ENCODE measurements at places on chromosomes 5 and 9. TPM values are rescaled to one million over a fixed set of nuclear protein-coding genes. Genes with fewer than 3 reads are reported as not detected.

The CARTPT gene
- not detected for total RNA-seq

The KYAT1 gene
- total RNA-seq = 7.1 TPM

The NME5 gene
- 1.6 TPM for total RNA-seq

The LCN12 gene
- total RNA-seq = 0.89 TPM

The MED7 gene
- 10.5 TPM for total RNA-seq

The PCDHGC5 gene
- 11.5 TPM for total RNA-seq

DNA sequence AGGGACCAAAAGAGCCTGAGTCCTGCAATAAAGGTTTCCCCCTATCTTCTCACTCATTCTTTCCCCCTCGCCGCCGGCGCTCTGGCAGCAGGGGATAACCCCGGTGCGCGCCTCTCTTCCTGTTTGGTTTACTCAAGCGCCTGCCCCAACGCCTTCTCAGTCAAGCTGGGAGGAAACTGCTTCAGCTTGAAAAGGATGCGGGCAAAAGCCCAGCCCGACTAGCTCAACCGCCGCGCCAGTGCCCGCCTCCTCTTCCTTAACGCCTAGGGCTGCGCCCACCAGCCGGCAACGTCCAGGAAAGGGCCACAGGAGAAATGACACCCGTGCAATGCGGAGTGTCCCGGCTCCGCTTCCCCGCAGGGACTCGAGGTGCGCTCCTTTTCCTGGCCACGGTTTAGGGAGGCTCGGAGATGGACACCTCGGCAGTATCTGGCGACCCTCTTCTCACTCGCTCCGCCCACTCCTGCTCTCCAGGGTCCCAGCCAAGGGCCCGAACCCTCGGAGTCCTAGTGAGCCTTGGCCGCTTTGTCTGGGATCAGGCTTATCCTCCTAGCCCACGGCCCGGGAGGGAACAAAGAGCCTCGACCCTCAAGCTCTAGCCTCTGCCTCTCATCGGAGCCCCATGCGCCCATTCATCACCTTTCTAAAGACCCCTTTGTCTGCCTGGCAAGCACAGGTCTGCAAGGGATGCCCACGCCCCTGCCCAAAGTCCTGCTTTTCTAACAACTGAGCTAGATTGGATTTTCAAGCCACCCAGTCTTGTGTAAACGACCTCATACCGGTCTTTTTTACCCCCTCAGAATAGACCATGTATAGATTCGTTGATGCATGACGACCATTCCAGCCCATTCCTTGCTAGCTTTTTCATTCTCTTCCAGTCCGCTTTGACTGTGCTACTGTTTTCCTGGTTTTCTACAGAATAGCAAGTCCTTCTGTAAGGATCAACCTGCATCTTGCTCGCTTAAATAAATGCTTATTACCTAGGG is 2.0 kb downstream of the ST8SIA4 start:
- no peaks in the 10 kb centered on the region for H3K36me3 ChIP-seq
- no peaks in the 10 kb centered on the region for H3K27me3 ChIP-seq
- H3K27ac ChIP-seq = peak overlapping the region; percentile 88

- no peak for DNase-seq
- no peaks in the 10 kb centered on the region for H3K4me1 ChIP-seq
- no peaks in the 10 kb centered on the region for H3K27me3 ChIP-seq
- H3K4me3 ChIP-seq = no peak overlapping the region
Measured at GRCh38 chr5:159224471-159224870, 15.1 kb upstream of the RNF145 start.

DNA sequence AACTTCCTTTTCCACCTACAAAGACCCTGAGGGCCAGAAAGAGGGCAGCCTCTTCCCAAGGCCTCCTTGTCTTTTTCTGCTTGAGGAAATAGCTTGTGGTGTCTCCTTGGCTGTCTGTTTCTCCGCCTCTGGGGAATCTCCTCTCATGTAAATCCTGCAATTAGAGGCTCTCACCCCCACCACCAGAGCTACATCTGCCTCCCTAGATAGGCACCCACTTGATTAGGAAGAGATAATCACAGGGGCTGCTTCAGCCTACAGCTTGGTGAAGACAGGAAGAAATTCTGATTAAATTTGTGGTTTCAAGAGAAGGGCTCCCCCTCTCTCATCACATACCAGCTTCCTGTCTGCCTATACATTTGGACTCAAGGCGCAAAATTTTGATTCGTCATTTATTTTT is 75.6 kb downstream of the TLR4 start:
- no peak overlapping the region for H3K4me3 ChIP-seq
- no peaks in the 10 kb centered on the region for H3K27me3 ChIP-seq
- no peaks in the 10 kb centered on the region for H3K36me3 ChIP-seq

DNA sequence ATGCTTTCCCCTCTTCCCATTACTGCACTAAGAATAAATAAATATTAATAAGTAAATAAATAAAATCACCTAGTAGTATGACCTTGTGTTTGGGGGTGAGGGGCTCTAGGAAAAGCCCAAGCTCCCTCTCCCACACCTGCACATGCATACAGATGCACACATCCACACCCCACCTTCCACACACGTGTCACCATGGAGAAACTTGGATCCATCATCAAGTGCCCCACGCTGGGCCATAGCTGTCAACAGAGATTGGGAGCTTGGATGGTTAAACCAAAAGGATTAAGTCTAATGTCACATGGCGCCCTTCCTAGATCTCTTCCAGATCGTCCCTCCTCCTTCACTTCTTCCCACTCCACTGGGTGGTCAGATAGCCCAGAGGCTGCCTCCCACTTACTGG is 37.0 kb downstream of the TMEM215 start:
- H3K4me3 ChIP-seq = no peak overlapping the region
- no peaks in the 10 kb centered on the region for H3K36me3 ChIP-seq
- no peaks in the 10 kb centered on the region for H3K4me1 ChIP-seq

DNA sequence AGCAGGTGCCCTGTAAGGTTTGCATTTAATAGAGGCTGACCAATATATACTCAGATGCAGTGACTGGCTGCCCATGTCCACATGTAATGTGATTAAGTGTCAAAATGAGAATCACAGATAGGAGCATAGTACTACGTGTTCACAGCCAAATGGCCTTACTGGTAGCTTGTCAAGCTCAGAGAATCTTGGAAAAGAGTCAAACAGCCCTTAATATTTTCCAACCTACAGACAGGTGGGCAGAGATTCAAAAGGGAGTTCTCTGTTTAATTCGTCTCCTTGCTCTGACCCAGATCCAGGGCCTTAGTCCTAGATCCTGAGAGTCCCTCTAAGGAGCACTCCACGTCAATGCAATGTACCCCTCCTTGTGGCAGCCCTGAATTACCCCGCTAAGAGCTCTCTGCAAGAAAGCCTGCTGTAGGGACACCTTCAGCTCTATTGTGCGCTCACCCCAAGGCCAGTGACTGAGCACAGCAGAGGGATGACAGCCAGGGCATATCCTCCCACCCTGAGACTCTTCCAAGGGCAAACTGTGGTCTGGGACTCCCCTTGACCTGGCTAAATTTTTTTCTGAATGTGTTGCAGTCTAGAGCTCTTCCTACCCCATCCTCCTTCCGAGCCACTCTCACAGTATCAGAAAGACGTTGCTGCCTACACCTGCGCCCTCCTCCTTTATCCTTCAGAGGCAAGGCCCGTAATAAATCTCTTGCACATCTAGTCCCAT is 159.2 kb downstream of the SNCAIP start:
- H3K27me3 ChIP-seq = no peaks in the 10 kb centered on the region
- H3K27ac ChIP-seq = peak overlapping the region; percentile 16

DNA sequence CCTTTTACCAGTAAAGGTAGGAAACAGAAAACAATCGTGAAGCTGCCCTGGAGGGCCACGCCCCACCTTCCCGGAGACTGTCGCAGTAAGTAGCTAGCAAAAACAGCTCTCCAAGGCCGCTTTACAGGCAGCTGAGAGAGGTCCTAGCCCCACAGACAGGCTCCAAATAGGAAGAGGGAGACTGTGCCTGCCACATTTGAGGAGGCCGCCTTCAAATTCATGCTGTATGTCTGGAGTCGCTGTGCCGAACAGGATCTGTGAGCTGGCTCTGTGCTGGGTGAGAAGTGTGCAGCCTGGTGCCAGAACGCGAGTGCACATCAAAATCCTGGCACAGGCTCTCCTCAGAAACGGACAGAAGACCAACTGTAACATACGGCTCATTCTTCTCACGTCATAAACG is 582.2 kb downstream of the CETN3 start:
- H3K36me3 ChIP-seq = no peaks in the 10 kb centered on the region
- no peak for DNase-seq
- H3K4me3 ChIP-seq = no peak overlapping the region
- no peaks in the 10 kb centered on the region for H3K4me1 ChIP-seq
- no peaks in the 10 kb centered on the region for H3K27me3 ChIP-seq
- H3K27ac ChIP-seq = no peak overlapping the region

All from upper lobe of left lung (tissue), 6 donors.